ENCODE measurements at places on chromosomes 7 and 10.

DNA sequence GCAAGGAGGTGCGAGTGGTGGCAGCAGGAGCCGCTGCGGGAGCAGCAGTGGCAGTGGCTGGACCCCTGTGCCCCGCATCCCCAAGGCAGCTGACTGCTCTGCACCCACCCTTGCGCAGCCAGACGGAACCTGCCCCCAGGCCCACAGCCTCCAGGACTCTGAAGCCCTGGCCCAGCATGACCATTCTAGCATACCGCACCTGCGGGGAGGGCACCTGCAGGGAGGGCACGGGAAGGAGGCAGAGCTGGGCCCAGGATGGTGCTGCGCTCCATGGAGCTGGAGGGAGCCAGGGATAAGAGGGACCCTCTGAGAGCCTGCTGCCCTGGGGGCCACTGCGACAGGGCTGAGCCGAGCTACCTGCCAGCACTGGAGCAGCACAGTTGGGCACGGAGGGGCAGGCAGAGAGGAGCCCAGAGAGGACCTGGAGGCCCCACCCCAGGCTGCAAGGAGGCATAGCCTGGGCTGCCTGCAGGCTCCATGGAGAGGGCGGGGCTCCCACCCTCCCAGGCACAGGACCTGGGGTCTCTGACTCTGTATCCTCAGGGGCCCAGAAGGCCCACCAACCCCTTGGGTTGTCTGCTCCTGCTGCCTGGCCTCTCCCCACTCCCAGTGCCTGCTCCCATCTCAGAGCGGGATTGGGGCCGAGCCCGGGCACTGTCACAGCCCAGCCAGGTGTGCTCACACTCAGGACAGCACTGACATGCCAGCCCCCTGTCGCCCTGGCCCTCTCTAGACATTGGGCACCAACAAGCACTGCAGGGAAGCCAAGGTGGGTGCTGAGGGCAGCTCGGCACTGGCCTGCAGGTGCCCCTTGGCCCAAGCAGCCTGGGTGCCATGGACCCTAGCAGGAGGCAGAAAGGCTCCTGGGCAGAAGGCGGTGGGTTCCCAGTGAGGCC lies 87.6 kb downstream of the HTR7 start:
- DNase-seq = no peak

DNA sequence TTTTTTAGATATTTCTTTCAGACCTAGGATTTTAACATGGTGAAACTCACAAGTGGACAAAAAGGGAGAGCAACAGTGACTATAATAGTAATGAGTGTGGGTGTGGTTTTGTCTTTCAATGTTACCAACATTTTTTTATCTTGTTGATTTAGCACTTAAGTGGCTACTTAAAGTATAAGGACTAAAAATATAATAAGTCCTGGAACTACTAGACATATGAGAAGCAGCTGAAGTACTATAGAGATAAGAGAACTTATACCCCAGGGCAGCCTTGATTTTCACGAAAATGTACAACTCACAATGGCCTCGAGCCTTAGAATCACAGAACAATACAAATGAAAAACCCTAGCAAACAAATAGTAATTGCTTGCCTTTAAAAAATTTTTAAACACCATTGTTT lies 1151.8 kb downstream of the TYW1 start:
- no peak for DNase-seq

DNA sequence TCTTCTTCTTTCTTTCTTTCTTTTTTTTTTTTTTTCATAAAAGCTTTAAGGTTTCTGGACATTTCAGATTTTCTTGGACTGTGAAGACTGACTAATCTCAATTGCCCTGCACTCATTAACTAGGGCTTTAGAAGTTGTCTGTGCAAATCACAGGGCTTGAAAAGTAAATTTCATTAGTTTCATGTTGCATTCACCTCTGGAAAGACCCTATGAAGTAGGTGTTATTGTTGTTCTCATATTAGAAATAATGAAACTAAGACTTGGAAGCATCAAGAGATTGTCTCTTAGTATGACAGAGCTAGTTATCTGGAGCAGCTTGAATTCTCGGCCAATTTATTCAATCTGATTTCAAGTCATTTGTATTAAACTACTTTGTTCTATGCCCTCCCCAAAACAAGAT lies 28.2 kb upstream of the SEMA3D start:
- no peak for DNase-seq

DNA sequence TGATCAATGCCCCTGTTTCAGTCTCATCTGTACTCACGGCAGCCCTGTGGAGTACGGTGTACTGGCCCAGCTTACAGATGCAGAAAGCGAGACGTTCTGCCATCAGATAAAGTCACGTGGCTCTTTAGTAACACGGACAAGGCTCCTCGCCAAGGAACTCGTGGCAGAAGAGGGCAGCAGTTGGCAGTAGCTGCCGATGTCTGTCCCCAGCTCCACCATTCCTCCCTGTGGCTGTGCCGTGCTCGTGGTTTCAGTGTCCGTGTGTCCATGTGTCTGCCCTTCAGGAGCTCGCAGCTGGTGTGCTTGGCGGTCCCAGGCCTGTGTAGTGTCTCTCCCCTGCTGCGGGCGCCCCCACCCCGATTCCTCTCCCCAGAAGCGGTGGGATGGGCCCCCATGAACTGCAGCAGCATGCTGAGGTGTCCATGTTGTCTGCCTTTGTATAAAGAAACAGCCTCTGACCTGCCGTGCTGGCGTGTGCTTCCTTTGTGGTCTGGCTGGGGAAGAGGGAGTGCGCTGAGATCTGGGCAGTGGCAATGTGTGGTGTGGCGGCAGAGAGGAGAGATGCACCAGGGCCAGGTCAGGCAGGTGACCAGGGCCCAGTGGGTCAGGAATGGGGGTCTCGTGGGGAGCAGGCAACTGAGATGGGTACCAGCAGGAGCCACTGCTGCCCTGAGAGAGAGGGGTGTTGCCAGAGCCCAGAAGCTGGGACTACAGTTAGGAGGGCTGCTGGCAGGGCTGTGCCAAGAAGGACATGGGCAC lies 9.8 kb downstream of the RHBDD2 start:
- no peak for DNase-seq

- no peak for DNase-seq
Measured at GRCh38 chr7:106262221-106262881, 22.4 kb downstream of the NAMPT start.

GRCh38 chr10:101774589-101775272 lies 1.2 kb downstream of the FGF8 start:
- DNase-seq = no peak

DNA sequence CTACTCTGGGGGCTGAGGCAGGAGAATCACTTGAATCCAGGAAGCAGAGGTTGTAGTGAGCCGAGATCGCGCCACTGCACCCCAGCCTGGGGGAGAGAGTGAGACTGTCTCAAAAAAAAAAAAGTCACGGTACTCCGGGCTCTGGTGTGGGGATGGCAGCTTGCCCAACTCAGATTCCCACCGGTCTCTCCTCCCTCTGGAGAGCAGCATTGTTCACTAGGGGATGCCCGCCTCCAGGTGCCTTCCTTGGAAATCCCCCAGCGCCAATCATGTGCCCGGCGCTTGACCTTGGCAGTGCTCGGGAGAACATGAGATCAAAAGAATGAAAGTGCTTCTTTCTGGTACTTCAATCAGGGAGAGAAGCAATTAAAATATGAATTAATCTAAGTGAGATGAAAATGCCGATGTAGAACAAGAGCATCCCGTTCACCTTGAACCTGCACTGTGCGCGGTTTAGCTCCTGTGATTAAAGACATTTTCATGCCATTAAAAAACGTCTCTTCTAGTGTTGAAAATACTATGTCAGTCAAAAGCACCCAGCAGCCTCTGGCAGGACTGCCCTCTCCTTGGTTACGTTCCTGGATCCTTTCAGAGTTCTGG lies 1127.3 kb upstream of the AUTS2 start:
- DNase-seq = no peak

- no peak for DNase-seq
Measured at GRCh38 chr7:68700414-68700813, 897.9 kb upstream of the AUTS2 start.

GRCh38 chr10:131750171-131750895 lies 150.5 kb upstream of the PPP2R2D start:
- no peak for DNase-seq

GRCh38 chr10:73456187-73456890 lies 23.0 kb upstream of the MSS51 start:
- no peak for DNase-seq

GRCh38 chr10:3469639-3470020 lies 297.0 kb upstream of the PITRM1 start:
- no peak for DNase-seq

- no peak for DNase-seq
Measured at GRCh38 chr10:127998501-127999144, 91.7 kb downstream of the PTPRE start.

- DNase-seq = no peak
Measured at GRCh38 chr10:66218981-66219587, 706.8 kb upstream of the LRRTM3 start.

GRCh38 chr7:103106005-103106702 lies 31.2 kb downstream of the ARMC10 start:
- DNase-seq = no peak

- no peak for DNase-seq
Measured at GRCh38 chr10:32459051-32459698, 13.2 kb downstream of the CCDC7 start.

DNA sequence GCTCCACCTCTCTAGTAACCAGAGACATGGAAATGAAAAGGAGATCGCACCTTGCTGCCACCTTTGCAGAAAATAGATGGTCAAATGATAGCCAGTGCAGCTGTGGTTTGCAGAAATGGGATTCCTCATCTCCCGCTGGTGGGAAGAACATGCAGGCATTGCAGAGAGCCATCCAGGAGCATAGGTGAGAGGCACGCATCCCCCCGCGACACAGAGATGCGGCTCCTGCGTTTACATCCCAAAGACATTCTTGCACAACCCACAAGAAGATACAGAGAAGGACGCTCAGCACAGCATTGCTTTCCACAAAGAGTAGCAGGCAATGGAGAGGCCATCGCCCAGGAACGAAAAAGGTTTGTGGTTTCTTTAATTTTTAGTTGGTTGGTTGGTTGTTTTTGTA lies 56.2 kb downstream of the OAT start:
- DNase-seq = no peak

DNA sequence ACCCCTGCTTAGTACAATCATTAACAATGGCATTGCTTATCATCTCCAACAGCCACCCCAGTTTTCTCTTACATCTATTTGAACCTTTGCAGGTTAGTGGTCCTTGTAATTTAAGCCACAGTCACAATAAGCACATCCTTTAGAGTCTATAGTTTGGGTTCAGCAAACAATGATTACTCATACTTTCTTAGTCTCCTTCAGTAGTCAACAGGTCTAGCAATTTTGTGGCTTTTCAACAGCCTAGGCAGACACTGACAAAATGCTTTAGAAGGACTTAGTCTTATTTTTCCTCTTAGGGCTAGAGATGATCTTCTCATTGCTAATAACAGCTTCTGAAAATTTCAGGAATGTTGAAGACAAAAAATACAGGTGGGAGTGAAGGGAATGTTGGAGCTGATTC lies 32.3 kb upstream of the FAM204A start:
- DNase-seq = no peak

DNA sequence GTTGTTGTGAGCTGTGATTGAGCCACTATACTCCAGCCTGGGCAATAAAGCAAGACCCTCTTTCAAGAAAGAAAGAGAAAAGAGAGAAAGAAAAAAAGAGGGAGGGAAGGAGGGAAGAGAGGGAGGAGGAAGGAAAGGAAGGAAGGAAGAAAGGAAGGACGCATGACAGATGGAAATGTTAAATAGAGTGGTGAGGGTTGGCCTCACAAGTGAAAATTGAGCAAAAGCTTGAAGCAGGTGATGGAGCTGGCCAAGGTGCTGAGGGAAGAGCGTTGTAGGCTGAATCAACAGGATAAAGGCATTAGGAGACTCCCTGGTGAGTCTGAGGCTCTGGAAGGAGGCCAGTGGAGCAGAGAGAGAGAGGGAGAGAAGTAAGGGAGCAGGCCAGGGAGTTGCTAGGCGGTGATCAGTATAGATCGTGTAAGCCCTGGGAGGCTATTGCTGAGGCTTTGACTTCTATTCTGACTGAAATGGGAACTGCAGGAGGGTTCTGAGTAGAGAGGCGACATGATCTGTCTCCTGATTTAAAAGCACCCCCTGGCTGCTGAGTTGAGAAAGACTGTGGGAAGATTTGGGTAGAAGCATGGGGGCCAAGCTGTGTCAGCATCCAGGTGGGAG lies 26.5 kb upstream of the TMEM248 start:
- no peak for DNase-seq

DNA sequence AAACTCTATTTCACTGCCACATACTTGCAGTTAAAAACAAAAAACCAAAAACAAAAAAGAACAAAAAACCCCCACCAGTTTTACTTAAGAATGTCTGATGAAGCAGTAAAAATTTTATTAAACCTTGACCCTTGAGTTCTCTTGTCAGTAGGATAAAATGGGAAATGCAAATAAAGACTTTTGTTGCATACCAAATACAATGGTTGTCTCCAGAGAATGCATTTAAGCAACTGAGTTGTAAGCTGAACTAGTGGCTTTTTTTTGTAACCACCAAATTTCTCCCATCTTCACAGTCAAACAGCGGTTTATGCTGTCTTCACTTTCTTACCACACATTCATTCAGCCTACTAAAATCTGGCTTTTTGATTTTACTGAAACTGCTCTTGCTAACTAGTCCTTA lies 3.1 kb downstream of the SYPL1 start:
- no peak for DNase-seq

DNA sequence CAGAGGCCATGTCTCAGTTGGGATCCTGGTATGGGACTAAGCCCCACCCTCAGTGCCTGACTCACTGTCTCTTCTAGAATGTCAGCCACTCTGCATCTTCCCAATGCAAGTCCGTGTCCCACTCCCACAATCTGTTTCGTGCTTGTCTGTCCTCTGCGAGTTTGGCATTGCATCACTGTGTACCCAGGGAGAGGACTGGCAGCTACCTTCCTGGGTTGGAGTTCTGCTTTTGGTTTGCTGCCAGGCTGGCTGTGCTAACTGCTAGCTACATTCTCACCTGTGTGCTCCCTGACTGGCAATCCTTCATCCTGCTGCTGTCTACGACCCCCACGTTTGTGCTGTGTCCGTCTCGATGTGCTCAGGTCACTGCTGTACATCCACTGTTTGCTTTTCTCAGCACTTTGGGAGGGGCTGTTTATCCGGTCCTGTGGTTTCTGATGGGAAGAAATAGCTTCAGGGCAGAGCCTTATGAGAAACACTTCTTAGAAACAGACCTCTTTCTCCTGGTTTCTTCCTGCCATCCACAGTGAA lies 56.0 kb upstream of the GLI3 start:
- no peak for DNase-seq

GRCh38 chr10:110356628-110357245 lies 52.0 kb upstream of the SMNDC1 start:
- DNase-seq = no peak

GRCh38 chr7:55092186-55092974 lies 73.6 kb downstream of the EGFR start:
- DNase-seq = no peak

DNA sequence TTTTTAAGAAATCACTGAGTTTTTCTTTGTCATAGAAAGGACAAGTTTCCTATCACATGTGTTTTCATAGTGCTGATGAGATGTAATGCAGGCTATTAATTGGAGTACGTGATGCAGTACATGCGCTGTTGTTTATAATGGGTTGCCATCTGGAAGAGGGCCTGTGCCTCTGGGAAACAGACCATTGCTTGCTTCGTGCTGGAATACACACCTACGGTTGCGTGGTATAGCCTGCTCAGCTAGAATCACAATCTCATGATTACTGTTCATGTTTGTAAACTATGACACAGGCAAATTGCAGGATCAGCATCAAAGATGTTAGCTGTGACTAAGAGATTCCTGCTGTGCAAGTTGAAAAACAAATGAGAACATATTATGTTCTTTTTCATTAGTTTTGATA lies 107.2 kb upstream of the STEAP1B start:
- peak; percentile 46 for DNase-seq
